ENCODE measurements at places on chromosomes 11 and 22. TPM values are rescaled to one million over a fixed set of nuclear protein-coding genes. Genes with fewer than 3 reads are reported as not detected.

DNA sequence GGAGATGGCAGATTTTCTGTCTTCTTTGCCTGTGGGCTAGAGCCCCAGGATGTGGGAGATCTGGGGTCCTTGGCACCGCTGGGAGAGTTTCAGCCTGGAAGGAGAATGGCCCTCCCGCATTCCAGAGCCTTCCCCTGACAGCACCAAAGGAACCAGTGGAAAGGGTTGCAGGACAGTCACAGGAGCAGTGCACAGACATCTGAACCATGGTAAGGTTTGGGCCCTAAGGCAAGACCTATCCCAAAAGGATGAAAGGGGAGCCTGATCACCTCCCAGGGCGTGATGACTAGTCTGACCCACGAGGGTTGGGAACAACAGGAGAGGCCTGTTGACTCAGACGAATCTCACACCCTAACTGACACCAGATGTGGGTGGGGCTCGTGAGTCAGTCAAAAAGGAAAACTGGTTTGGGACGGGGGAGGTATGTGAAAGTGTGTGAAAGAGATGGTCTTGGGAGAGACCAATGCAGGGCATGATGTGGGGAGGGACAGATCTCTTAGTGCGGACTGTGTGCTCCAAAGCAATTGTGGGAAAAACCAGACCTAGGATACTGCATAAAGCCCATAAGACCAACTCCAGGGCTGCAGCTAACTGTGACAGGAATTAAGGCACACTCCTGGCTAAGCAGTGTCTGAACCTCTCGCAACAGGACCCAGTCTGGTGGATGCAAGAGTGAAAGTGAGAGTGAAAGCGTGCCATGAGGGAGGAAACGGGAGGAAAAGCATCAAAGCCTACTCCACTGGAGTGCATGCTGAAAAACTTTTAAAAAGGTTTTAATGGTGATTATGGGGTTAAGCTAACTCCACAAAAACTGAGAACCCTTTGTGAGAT is 39.1 kb upstream of the GLYAT start:
- DNase-seq = no peak

- DNase-seq = no peak
Measured at GRCh38 chr11:67581469-67581868, 2.1 kb upstream of the GSTP1 start.

The EI24 gene
- total RNA-seq = 96.1 TPM

DNA sequence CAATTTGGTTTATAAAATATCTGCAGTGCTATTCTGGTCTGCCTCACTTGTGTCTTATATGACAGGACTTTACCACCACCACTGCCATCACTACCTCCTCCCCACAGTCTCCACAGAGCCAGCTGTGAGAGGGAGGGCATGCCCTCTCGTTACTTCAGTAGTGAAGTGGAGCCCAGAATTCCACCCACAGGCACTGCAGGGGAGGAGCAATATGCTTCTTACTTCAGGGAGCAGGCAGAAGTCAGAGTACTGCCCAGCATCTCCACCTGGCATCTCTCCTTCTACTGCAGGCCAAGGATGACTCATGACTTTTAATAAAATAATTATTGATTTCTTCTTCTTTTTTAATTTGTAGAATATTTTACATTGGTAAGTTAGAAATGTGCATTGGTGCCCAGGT is 255.5 kb downstream of the DYNC2H1 start:
- DNase-seq = no peak

DNA sequence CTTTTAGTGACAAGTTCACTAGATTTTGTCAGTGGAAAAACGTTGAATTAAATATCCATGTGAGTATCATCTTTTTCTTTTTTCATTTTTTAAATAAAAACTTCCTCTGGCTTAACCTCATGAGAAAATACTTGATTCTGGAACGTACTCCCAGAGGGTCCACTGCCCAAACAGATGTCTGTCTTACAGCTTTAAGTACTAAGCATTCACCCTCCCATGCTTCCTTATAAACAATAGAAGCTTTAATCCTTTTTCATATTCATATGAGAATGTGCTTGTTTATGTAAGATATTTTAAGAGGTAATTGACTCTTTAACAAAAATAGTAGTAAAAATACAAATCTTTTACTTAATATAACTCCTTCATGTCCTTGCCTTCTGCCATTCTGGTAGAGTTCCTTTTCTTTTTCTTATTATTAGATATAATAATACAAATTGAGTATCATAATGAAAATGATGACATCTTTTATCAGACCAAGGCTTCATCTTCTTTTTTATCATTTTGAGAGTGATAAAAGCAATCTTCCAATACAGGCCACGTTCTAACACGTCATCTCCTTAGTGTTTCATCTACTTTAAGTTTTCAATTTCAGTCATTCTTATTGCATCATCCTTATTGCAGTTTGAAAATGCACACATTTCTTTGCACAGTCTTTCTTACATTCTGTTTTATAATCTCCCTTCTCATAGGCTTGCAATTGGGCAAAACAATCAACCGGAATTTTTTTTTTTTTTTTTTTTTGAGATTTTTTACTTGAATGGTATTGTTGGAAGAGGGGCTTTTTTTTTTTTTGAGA is 69.5 kb upstream of the MYO18B start:
- no peak for DNase-seq

DNA sequence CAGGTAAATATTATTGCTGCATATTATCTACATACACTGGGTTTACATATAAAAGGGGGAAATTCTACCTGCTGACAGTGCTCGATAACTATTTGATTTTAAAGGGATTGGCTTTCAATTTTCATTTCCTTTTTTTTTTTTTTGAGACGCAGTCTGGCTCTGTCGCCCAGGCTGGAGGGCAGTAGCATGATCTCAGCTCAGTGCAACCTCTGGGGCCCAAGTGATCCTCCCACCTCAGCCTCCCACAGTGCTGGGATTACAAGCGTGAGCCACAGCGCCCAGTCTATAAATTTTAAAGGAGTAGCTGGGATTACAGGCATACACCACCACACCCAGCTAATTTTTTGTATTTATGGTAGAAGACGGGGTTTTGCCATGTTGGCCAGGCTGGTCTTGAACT is 3.2 kb upstream of the PCF11 start:
- DNase-seq = no peak

The GRM5 gene
- 0.05 TPM for total RNA-seq

The C11orf58 gene
- 152 TPM for total RNA-seq

The UBQLNL gene
- not detected for total RNA-seq

DNA sequence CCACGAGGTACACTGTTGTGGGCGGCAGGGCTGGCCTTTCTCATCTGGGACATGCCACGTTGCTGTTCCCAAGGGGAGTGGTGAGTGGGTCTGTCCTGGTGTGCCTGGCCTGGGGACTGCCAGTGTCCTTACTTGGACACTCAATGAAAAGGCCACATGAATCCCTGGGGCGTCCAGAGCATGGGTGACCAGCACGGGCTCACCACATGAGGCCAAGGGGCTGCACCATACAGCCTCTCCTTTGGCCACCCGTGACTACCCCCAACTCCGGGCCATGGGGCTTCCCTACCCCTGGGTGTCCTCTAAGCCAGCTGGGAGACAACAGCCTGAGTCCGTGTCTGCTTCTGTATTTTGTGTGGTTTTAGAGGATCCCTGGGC is 20.2 kb upstream of the TXNRD2 start:
- DNase-seq = no peak

The NXF1 gene
- total RNA-seq = 11.4 TPM

The SPON1 gene
- total RNA-seq = not detected

The MUC5AC gene
- not detected for total RNA-seq

DNA sequence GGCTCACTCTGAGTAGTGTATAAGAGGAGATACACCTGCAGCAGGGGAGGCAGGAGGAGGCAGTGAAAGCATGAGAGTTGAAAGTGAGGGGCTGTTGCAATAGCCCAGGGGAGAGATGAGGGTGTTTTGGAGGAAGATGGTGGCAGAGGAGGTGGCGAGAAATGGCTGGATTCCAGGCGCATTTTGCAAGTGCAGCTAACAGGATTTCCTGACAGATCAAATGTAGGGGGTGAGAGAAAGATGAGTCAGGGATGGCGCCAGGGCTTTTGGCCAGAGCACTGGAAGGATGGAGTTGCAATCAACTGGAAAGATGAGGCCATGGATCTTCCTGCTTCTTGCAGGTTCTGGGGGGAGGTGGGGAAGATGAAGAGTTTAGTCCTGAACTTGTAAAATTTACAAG is 16.8 kb upstream of the TSPAN18 start:
- DNase-seq = no peak

The PHLDA2 gene
- total RNA-seq = 11.1 TPM

- no peak for DNase-seq
Measured at GRCh38 chr11:105156720-105157119, 17.2 kb upstream of the CARD18 start.

The OR8G1 gene
- not detected for total RNA-seq

GRCh38 chr11:69000831-69001242 is 12.2 kb downstream of the MRGPRF start:
- peak; percentile 93 for DNase-seq

DNA sequence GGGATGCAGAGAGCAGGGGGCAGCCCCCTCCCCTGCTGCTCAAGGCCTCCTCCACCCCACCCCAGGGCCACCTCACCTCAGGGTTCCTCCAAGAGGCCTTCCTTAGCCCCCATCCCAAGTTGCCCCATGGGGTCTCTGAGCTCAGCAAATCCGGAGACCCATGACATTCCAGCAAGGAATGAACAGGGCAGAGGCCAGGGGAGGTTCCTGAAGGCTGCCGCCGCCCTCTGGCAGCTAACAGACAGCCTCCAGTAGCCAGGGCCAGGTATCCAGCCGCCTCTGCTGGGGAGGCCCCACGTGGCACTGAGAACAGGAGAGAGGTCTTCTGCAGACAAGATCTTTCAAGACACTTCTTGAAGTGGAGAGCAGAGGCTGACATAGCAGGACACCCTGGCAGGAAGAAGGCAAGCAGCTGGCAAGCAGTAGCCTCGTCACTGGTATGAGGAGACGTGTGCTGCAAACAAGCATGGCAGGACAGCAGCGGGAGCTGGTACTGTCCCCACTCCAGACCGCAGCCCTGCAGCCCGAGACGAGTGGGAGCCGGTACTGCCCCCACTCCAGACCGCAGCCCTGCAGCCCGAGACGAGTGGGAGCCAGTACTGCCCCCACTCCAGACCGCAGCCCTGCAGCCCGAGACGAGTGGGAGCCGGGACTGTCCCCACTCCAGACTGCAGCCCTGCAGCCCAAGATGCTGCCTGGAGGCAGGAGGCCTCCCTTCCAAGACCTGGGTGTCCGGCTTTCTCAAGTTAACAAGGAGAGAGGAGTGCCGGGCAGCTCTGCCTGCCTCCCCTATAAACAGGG is 190.6 kb downstream of the IGLL1 start:
- no peak for DNase-seq

DNA sequence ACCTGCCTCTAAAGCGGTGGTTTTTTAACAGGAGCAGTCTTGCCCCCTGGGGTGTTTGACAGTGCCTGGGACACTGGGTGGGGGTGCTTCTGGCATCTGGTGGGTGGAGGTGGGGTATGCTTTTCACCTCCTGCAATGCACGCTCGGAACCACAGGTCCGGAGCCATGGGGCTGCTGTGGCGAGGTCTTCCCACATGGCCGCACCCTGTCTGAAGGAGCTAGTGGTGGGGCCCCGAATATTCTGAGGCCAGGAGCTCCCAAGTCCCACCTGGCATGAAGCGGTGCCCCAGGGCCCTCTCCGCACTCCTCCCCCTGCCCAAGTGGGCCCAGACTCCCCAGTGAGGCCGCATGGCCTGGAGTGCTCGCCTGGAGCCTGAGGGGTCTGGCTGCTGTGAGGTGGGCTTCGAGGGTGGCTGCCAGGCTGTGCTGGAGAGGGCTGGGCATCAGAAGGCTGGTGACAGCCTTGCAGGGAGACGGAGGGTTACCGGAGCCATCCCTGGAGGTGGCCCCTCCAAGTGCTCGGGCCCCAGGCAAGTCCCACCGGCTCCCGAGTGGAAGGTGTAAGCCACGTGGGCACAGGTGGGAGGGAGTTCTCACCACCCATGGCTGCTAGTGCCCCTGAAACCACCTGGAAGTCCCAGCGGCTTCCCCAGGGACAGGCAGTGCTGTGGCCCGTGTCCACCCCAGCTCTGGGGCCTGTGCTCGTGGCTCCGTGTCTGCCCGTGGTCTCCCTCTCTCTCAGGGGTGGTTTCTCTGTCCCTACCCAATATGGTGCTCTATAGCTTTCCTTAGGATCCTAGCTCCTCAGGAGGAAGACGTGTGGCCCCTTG is 15.1 kb downstream of the TBX1 start:
- no peak for DNase-seq

- peak; percentile 50 for DNase-seq
Measured at GRCh38 chr11:122981388-122982264, at the start of gene BSX. Gene BSX, minus strand, starts transcription at chr11:122981834. Its CDS starts 163 bp downstream, at chr11:122981671.

- DNase-seq = no peak
Measured at GRCh38 chr11:92829121-92829520, 140.3 kb upstream of the MTNR1B start.

The SLC22A8 gene
- total RNA-seq = not detected

GRCh38 chr22:22110548-22111266 is 128.1 kb upstream of the TOP3B start:
- DNase-seq = peak; percentile 88

The POLD4 gene
- 21.8 TPM for total RNA-seq

DNA sequence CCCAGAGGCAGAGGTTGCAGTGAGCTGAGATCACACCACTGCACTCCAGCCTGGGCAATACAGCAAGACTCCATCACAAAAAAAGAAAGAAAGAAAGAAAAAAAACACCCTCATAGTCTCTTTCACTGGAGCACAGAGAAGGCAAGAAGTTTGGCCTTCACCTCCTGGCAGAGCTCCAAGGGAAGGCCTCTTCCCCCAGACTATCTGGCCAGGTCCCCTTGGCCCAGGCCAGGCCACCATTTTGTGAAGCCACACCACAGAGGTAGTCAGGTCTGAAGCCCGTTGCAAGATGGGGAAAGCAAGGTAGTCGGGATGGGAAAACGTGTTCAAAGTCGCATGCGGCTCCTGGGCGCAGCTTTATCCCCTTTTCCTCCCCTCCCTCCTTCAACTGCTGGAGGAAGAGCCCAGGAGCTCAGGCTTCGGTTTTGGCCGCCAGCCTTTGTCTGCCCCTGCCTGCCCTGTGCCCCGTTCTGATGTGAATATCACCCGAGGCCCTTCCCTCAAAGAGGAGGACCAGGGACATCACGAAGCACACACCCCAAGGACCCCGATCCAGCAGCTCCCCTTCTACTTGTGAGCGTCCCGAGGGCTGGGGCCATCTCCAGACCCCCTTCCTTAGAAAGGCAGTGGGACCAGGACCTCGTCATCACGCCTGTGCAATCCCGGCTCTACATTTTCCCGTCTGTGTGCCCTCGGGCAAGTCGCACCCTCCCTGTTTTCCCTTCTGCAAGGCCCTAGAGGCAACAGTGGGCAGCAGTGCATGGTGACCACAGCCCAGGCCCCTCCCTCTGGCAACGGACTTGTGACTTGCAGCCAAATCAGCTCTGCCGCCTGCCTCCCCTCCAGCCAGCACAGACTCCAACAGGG is 17.7 kb downstream of the CABP7 start:
- no peak for DNase-seq

- no peak for DNase-seq
Measured at GRCh38 chr11:12216041-12216451, 105.7 kb downstream of the MICAL2 start.

- no peak for DNase-seq
Measured at GRCh38 chr11:61711498-61711897, 31.3 kb downstream of the DAGLA start.

The LGALS1 gene
- total RNA-seq = 1,315 TPM

GRCh38 chr11:44615041-44615755 is 49.7 kb downstream of the CD82 start:
- no peak for DNase-seq
